ENCODE measurements at places on chromosomes 5 and 9.

DNA sequence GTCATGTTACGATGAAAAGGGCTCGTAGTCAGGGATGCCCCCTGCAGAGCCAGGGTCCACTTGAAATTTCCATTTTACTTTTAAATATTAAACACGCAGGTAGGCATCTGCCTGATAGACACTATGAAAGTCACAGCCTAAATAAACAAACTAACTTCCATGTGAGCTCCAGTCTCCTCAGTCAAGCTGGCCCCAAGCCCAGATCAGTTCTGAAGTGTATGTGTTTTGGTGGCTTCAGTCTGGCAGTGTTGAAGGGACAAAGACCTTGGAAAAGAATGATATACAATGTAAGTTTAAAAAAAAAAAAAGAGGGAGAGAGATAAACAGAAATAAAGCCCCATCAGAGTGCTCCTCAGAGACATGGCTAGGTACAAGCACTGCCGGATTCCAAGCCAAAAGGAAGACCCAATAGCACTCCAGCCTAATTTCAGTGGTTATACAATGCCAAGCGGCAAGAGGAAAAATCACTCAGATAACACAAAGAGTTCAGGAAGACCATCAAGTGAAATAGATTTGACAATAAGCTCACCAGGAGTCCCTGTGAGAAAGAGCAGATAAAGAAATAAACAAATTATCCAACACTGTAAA is 181.0 kb downstream of the BNC2 start:
- no peak for DNase-seq

GRCh38 chr5:142405023-142405422 is 80.2 kb upstream of the SPRY4 start:
- no peak for DNase-seq

- DNase-seq: no peak
Observed at GRCh38 chr5:252546-252945, 18.9 kb upstream of the PDCD6 start.

DNA sequence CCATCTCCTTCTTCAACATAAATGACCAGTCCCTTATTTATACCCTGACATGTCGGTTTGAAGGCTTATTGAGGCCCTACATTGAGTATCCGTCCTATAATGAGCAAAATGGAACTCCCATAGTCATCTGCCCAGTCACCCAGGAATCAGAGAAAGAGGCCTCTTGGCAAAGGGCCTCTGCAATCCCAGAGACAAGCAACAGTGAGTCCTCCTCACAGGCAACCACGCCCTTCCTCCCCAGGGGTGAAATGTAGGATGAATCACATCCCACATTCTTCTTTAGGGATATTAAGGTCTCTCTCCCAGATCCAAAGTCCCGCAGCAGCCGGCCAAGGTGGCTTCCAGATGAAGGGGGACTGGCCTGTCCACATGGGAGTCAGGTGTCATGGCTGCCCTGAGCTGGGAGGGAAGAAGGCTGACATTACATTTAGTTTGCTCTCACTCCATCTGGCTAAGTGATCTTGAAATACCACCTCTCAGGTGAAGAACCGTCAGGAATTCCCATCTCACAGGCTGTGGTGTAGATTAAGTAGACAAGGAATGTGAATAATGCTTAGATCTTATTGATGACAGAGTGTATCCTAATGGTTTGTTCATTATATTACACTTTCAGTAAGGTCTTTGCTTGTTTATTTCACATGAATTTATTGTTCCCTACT is 38.2 kb upstream of the BTNL3 start:
- DNase-seq: no peak

DNA sequence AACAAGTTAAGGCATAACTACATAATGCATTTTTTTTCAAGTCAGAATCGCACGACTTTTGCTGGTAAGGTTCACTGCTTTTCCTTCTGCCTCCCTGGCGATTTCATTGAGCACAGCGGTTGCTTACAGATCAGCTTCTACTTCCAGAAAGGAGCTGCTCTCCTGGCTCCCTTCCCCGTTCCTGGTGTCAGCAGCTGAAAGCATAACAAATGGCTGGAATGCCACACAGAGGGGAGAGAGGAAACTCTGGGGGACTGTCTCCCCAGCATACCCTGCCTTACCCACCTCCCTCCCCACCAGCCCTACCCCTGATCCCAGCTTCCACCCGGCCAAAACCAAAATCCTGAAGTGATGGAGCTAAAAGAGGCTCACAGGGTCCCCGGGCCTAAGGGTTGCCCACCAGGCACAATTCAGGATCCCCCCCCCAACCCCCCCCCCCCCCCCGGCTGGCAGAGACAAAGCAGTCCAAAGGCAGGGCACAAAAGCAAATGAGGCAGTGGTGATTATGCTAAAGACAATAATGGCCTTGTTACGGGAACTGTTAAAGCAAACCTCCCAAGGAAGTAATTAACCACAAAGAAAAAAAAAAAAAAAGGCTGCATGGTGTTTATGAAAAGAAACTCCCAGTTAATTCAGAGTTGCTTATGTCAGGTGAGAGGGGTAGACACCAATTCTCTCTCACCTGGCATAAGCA is 126.1 kb upstream of the WWC1 start:
- no peak for DNase-seq

- DNase-seq: peak; percentile 61
Observed at GRCh38 chr5:113336975-113337374, 97.8 kb downstream of the TSSK1B start.

DNA sequence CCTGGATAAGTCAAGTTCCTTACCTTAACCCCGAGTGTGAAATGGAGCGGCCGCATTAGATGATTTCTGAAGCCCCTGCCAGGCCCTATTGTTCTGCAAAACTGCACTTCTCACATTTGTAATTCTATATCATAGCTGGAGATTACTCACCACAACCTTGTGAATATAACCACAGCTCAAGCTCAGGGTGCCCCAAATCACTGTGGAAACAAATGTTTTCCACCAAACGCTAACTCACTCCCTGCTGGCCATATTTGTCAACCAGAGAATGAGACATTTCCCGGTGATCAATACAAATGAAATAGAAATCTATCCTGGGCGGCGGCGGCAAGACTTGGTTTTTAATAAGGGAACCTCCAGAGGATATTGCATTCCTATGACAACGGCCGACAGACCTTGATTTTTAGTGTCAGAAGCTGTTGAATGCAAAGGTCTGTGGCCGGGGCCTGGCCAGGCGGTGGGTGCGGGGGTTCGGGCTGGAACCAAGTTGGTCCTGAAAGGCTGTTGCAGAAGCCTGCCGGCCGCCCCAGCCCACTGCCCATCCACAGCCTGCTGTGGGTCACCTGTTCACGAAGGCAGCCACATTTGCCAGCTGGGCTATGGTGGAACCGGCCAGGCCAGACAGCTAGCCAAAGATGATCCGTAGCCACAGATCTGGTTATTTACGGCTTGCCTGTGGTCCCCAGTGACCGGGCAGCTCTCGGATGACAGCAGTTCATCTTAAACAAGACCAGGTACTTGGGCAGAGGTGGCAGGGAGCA is 93.9 kb upstream of the LMX1B start:
- DNase-seq: no peak

- no peak for DNase-seq
Observed at GRCh38 chr5:55592388-55593114, 57.8 kb upstream of the PLPP1 start.

- no peak for DNase-seq
Observed at GRCh38 chr9:29637471-29638237, 2064.4 kb upstream of the C9orf72 start.

GRCh38 chr5:19880859-19881436 is 107.1 kb downstream of the CDH18 start:
- DNase-seq: no peak

Data from D341Med (cell line).